Ureter (tissue), 1 donor: ENCODE measurements at places on chromosomes 5 and 9.

DNA sequence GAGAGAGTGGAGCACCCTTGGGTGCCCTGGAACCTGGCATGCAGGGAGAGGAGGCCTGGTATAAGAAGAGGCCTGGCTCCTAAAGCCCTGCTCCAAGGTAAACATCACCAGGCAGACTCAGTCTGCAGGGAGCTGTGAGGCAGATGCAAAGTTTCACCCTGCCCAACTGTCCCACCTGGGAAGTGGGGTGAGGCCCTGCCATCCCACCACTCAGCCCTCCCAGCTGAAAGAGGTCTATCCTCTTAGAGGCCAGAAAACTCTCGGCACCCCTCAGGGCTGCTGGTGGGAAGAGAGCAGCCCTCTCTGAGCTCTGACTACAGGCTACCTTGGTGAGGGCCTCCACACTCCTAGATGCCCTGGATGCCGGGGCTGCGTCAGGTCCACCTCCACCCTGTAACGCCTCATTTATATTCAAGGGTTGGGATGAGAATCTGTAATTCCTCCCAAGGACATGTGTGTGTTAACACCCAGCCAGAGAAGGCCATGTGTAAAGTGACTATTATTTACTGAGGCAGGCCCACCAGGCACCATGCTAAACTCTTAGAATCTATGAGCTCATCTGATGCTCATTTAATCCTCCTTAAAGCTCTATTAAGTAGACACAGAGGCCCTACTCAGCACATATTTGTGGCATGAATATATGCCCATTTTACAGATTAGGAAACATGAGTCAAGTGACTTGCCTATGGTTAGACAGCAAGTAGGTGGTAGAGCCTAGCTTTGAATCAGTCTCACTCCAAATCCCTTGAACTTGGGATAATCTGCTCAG lies 205.9 kb downstream of the FSTL4 start:
- DNase-seq = no peak

DNA sequence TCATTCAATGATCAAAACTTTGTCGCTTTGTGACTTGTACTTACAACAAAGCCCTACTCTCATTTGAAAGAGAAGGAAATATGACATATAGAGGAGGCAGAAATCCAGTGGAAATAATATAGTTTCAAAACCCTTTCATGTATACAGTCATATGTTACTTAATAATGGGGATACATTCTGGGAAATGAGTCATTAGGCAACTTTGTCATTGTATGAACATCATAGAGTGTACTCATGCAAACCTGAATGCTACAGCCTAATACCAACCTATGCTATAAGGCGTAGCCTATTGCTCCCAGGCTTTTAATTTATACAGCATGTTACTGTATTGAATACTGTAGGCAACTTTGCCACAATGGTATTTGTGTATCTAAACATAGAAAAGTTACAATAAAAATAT lies 69.0 kb upstream of the SMC2 start:
- DNase-seq = no peak

GRCh38 chr5:83199126-83199525 lies 121.8 kb downstream of the XRCC4 start:
- DNase-seq = no peak

- DNase-seq = no peak
These were observed 104.1 kb downstream of the TLE1 start for GRCh38 chr9:81585191-81585763.

- peak; percentile 93 for DNase-seq
These were observed 1.3 kb upstream of the NFIB start for GRCh38 chr9:14314929-14315874.

GRCh38 chr5:177366528-177367322 lies 9.0 kb downstream of the RGS14 start:
- peak; percentile 94 for DNase-seq

- no peak for DNase-seq
These were observed 21.3 kb downstream of the HTR4 start for GRCh38 chr5:148633067-148633377.

- no peak for DNase-seq
These were observed 1146.9 kb downstream of the EFNA5 start for GRCh38 chr5:106523852-106524251.

GRCh38 chr5:156498226-156498980 lies 171.4 kb downstream of the SGCD start:
- DNase-seq = no peak

DNA sequence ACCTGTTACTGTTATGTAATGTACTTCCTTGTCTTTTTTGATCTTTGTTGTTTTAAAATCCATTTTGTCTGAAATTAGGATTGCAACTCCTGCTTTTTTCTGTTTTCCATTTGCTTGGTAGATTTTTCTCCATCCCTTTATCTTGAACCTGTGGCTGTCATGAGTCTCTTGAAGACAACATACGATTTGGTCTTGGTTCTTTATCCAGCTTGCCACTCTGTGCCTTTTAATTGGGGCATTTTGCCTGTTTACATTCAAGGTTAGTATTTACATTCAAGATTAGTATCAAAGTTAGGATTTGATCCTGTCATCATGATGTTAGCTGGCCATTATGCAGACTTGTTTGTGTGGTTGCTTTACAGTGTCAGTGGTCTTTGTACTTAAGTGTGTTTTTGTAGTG lies 156.8 kb downstream of the GDNF start:
- no peak for DNase-seq

DNA sequence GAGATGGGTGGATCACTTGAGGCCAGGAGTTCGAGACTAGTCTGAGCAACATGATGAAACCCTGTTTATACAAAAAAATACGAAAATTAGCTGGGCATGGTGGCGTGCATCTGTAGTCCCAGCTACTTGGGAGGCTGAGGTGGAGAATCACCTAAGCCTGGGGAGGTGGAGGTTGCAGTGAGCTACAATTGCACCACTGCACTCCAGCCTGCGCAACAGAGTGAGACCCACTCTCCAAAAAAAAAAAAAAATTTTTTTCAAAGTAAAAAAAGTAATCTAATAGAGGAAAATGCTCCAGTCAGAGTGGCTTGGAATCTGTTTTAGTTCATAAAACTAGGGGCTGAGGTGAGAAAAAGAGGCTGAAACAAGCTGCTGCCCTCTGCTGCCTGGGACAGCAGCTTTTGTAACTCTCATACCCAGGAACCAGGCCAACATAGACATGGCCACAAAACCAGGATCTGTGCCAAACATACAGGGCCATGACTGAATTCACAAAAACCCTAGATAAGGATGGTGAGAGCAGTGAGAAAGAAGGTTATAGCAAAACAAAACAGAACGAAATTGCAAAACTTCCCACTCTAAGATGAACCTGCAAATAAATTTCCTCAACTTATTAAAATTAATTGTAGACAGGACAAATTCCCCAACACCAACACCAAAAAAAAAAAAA lies 13.1 kb upstream of the DCAF12 start:
- peak; percentile 62 for DNase-seq

- DNase-seq = no peak
These were observed 52.3 kb downstream of the ARHGEF28 start for GRCh38 chr5:73678322-73678740.

DNA sequence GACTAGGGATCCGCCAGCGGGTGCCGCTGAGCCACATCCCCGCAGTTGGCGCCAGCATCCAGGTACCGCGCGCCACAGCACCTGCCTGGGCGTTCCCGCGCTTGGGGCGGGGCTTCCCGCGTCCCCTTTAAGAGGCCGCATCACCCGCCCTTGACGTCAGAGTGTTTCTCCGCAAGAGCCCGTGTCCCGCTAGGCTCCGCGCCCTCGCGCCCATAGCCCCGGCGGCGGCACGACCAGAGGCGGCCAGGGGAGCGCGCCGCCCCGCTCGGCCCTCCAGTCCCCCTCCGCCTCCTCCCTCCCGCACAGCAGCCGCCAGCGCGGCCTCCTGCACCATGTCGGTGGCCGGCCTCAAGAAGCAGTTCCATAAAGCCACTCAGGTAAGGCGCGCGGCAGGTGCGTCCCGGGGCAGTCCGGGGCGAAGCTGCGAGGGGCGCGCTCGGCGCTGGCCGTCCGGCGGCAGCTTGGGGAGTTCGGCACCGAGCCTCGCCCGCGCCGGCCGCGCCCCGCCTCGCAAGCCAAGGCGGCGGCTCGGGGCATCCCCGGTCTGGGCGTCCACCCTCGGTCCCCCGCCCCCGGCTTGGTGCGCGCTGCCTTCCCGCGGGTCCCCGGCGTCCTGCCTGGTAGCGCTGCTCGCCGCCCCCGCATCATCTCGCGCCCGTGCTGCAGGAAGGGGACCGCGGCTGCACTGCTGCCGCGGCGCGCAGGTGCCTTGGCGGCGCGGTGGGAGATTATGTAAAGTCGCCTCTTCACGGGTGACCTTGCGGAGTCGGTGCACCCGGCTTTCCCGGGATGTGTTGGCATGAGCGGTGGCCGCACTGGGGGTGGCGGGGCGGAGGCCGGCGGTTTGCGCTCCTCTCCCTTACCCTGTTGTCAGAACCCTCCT lies at the start of gene SH3GL2:
Gene SH3GL2 (plus strand): TSS at position 156 of the 883 bp plus-strand sequence.
- no peak for DNase-seq

- DNase-seq = no peak
These were observed 23.1 kb downstream of the FREM1 start for GRCh38 chr9:14887149-14887548.

DNA sequence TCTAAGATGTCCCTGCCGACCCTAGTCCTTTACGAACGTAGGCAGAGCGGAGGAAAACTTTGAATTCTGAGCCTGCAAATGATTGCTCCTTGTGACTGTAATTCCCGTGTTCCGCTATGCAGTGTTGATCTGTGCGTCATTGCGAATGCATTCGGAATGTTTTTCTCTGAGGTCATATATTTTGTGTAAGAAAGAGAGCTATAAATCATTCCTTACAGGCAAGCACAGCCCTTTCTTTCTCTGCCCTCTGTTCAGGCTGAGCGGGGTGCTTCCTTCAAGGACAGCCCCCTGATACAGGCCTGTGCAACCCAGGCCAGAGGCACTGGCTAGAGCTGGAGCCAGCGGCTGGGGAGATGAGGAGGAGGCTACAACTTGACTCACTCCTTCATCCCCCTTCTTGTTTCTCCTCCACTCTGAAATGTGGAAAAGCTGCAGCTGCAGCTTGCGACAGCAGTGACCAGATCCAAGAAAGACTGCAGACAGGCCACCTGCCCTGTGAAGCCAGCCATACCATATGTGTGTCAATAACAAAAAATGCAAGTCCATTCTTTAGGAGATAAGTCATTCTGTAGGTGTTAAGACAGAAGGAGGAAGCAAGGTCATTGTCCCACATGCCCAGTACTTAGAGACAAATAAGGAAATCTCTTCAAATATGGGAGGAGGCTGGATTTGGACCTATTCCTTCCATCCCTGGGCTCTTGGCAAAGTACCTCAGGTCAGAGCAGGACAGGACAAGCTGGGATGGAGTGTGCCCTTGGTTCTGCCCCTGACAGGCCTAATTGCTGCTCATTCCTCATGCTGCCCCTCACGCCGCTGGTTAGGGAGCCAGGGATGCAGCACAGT lies 345.7 kb upstream of the WWC1 start:
- no peak for DNase-seq

- DNase-seq = no peak
These were observed 245.2 kb downstream of the EFNA5 start for GRCh38 chr5:107425541-107426031.

- DNase-seq = no peak
These were observed 116.7 kb upstream of the LMX1B start for GRCh38 chr9:126496781-126497659.

DNA sequence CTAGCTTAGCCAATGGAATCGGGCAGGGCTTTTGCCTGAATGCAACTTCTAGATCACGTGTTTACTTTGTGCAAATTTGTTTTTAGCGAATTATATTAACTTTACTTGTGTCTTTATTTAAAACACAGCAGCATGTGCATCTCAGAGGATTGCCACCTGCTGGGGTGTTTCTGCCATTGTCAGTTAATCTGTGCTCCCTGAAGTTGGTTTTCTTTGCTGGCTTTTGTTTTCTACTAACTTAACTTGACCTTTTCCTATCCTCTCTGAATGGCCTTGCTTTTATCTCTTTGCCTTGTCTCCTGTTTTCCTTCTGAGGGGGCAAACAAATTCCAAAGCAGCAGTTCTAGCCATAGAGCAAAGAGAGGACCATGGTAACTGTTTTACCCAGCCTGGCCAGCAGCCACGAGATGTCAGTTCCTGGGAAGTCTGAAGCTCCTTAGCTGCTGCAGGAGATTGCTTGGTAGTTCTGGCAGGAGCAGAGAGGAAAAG lies 67.6 kb downstream of the ARHGEF28 start:
- no peak for DNase-seq

DNA sequence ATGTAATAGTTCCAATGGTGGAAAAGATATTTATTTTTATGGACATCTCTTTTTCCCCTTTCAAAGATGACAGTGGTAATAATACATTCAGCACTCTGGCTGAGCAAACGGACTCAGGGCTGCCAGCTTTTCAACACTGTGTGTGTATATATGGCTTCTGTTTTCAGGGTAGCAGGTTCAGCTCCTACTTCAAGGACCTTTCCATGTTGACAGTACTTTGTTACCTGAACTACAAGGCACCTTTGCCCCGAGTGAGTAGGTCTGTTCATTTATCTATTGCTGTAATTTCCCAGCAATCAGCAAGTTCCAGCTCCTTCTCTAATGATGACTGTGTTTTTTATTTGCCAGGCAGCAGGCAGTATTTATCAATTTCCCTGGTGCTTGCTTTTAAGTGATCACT lies 387.4 kb upstream of the KIF2A start:
- no peak for DNase-seq

DNA sequence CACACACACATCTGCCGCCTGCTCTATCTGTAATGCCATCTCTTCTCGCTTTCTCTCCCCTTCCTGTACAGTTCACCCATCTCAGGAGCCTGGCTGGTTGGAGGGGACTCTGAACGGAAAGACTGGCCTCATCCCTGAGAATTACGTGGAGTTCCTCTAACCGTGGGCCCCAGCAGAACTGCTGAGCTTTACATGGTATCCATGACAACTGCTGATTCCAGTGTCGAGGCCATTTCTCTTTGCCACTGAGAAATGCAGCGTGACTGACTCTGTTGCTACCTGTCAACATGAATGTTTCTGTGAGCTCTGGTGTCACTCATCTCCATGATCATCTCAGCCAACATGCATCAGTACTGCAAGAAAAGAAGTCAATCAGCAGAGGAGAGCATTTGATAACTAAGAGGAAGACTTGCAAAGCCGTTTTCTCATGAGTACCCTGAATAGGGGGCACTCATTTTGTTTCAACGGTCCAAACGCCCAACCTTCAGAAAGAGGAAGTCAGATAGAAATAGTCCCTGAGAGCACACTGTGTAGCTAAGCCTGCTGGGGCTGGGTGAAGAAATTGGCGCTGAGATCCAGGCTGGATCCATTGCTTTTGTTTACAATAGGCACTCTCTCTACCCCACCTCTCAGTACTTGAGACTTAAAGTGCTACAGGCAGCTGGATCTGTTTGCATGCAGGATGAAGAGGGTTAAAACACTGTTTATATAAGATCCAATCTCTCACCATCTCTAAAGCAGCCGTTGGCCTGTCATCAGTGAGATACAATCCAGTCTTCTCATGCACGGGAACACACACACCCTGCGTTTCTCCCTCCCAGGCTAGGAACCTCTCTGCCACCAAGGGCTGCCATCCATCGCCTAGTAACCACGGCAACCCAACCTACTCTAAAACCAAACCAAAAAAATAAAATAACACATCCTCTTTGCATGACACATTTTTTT lies 180.9 kb downstream of the NR3C1 start:
- no peak for DNase-seq

- no peak for DNase-seq
These were observed 145.7 kb downstream of the NXNL2 start for GRCh38 chr9:88680505-88681160.

GRCh38 chr5:20678386-20678785 lies 690.4 kb upstream of the CDH18 start:
- DNase-seq = no peak

- no peak for DNase-seq
These were observed 277.3 kb downstream of the CDH9 start for GRCh38 chr5:26761045-26761444.

- DNase-seq = no peak
These were observed 11.9 kb downstream of the GTF3C5 start for GRCh38 chr9:133042676-133043075.
